ENCODE measurements at places on chromosomes 7 and 10.

- DNase-seq: no peak
These were observed 201.2 kb upstream of the PRKCQ start for GRCh38 chr10:6781133-6781770.

GRCh38 chr10:130935128-130935439, 376.4 kb downstream of the TCERG1L start:
- no peak for DNase-seq

GRCh38 chr10:104128214-104128613, 6.2 kb downstream of the SFR1 start:
- no peak for DNase-seq

- DNase-seq: no peak
These were observed 204.3 kb downstream of the SFMBT2 start for GRCh38 chr10:7206412-7207100.

DNA sequence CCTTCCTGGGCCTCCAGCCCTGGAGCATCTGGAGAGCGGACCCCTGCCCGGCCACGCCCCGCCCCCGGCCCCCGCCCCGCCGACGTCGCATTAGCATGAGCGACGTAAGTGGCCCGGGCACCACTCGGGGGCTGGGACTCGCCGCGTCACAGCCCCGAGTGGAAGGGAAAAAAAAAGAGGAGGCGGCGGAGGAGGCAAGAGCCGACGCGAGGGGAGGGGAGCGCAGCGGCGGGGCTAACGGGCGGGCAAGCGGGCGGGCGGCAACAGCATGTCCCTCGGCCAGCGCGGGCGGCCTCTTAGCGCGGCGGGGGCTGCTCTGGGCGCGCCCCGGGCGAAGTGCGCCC, at the start of gene SLC18A3:
SLC18A3 (plus strand) TSS at position 197 of the 344 bp plus-strand sequence. CDS start 431 bp downstream, outside the sequence.
- DNase-seq: peak; percentile 65

- DNase-seq: no peak
These were observed 606.0 kb downstream of the ARL4A start for GRCh38 chr7:13293264-13294002.

DNA sequence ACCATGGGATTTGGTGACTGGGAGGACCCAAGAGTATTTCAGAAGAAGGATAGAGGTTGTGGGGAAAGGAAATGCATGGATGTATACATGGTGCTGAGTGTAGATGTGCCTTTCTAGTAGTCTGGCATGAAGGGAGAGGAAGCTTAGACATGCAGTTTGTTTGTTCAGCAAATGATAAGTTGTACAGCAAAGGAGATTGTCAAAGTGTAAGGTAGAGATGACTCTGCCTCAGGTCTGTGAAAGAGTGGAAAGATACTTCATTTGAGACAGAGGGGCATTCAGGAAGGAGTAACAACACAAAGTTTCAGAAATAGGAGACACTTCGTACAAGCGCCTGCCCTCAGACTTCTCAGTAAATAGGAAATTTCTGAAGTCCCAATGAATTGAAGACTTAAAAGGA, 152.3 kb downstream of the CELF2 start:
- DNase-seq: no peak

DNA sequence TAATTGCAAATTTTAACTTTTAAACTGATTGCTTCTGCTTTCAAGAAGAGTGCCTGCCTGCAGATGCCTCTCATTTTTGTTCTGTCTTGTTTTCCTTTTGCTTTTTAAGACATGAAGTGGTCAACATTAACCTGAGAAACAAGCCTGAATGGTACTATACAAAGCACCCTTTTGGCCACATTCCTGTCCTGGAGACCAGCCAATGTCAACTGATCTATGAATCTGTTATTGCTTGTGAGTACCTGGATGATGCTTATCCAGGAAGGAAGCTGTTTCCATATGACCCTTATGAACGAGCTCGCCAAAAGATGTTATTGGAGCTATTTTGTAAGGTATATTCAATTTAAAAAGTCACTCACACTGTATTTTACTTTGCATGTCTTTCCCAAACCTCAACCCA, 8.8 kb downstream of the GSTO2 start:
- DNase-seq: no peak

DNA sequence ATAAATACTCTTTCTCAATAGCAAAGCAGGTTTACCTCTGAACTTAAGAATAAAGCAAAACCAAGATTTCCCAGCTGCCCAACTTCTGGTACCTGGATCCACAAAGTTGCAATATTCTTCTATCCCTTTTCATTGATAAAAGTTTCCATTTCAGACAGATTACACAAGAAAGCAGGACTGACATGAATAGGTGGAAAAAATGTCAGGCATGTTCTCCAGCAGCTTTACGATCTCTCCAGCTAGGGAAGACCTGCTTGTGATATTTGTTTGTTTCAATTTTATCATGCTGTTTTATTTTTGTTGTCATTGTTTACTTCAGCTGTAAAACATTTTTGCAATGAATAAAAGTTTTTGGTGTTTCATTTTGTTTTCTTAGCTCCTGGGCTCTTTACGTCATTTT, 9.0 kb downstream of the RGS10 start:
- DNase-seq: no peak

- no peak for DNase-seq
These were observed 540.4 kb downstream of the CNTNAP2 start for GRCh38 chr7:146656988-146657387.

GRCh38 chr7:132871419-132871818, 210.5 kb downstream of the CHCHD3 start:
- DNase-seq: no peak

GRCh38 chr7:28095231-28095630, 85.4 kb downstream of the JAZF1 start:
- no peak for DNase-seq

DNA sequence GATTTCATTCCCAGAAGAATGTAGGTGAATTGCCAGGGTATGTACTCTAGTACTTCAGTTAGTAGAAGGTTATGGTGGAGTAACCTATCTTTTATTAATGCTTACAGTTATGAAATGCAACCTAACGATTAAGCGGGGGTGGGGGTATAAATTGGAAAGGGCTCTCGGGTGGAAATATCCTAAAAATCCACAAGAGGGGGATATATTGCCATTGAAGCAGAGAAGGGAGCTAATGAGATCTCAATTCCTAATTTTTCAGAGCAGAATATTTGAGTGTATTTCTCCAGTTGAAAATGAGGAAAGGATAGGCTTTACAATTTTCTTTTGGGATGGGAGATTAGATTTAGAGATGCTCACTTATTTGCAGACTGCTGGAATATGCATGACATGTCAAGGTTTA, 90.8 kb downstream of the DNAJB9 start:
- DNase-seq: peak; percentile 72

- DNase-seq: peak; percentile 7
These were observed 35.6 kb downstream of the PITRM1 start for GRCh38 chr10:3136763-3137611.

DNA sequence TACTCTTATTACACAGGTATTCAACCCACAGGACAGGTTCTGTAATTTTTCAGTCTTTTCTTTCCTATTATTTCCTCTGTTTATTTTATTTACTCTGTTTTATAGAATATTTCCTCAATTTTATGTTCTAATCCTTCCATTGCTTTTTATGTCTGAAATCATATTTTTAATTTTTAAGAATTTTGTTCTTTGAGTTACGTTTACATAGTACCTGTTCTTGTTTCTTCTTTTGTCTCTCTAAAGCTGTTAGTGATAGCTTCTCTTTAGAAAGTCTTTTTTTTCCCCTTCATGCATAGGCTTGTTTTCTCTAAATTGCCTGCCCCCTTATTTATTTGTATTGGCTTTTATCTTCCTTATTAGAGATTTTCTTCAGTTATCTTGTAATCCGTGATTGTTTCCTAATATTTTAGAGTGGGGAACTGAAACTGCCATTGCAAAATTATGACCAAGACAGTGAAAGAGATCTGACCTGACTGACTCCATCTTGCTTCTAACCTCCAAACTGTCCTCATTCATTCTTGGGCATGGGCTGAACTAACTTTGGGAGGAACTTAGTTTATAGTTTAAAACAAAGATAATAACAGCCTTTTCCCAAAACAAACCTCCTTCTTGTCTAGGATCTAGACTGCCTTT, 187.6 kb downstream of the PFKFB3 start:
- DNase-seq: no peak

DNA sequence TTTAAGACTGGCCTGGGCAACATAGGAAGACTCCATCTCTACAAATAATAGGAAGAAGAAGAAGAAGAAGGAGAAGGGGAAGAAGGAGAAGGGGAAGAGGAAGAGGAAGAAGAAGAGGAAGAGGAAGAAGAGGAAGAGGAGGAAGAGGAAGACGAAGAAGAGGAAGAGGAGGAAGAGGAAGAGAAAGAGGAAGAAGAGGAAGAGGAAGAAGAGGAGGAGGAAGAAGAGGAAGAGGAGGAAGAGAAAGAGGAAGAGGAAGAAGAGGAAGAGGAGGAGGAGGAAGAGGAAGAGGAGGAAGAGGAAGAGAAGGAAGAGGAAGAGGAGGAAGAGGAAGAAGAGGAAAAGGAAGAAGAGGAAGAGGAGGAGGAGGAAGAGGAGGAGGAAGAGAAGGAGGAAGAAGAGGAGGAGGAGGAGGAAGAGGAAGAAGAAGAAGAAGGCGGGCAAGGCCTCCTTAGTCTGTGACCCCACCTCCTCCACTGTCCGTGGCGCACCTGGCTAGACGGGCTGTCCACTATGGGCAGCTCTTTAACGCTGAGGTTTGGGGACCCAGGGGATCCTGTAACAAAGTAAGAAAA, 28.8 kb upstream of the ZFAND2A start:
- DNase-seq: peak; percentile 15

GRCh38 chr10:30080161-30080560, 20.8 kb upstream of the JCAD start:
- no peak for DNase-seq

DNA sequence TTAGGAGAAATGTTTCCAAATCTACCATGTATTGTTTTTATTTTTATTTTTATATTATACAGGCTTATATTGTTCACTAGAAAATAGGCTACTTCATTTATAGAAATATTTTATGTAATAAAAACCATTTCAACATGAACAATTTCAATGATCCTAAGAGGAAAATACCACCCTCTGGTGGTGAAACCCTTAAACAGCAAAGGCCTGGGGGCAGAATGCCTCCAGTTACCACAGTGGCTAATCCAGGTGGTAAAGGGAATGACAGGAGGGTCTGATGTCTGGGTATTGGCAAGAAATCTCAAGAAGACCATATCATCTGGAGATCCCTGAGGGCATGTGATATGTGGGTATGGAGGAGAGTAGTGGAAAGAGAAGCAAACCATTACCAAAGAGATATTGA, 19.3 kb downstream of the MACC1 start:
- no peak for DNase-seq

DNA sequence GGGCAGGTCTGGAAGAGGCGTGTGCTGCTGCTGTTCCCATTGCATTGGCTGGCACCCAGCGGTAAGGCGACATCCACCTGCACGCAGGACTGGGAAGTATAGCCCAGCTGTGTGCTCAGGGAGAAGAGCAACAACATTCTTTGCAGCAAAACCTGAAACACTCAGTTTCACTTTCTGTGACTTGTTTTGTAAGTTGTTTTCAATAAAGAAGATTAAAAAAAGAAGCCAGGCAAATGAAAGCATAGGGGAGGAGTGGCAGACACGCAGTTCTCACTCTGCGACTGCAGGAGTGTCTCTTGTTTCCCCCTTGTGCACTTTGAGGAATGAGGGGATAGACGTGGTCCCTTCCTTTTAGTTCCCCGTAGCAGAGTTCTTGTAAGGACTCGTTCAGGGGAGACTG, 5.8 kb downstream of the FBH1 start:
- no peak for DNase-seq

- DNase-seq: no peak
These were observed 175.1 kb downstream of the HGF start for GRCh38 chr7:81594767-81595166.

- no peak for DNase-seq
These were observed 489.8 kb upstream of the ZMIZ1 start for GRCh38 chr10:78578929-78579328.

All from eye (tissue), 1 donor.